ENCODE measurements at places on chromosomes 6 and 20.

- no peak for DNase-seq
These were observed 159.6 kb upstream of the FLRT3 start for GRCh38 chr20:14497004-14497403.

DNA sequence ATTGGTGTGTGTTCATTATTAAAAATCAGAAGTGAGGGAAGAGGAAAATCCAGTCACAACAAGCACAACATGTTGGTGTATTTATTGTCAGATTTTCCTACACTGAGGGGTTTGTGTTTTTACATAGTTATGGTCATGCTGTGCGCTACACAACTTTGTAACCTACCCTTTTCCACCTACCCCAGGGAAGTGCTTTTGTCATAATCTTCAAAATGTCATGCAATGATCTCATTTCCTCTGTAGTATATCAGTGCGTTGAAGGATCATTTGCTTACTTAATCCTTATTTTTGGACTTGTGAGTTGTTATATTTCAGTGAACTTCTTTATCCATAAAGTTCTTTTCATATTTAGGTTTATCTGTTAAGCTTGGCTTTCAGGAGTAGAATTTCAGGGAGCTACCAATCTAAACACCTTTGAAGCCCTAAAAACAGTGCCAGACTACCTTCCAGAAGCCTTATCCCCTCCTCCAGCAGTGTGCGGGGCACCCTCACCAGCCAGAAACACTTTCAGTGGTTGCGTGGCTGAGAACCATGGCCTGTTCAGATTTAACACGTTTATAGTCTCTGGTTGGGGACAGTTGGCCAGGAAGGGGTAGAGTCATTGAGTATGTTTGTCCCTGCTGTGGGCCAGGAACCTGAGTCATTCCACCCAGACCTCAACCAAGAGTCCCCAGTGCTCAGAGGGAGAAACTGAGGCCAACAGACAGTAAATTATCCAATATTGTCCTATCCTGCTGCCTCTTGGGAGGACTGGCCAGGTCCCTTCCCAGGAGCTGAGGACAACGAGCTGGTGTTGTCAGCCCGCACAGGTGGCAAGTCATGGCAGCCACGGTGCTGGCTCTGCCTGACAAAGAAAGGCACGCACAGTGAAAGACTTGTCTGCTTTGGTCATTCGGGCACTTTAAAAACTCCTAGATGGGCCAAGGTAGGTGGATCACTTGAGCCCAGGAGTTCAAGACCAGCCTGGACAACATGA, 40.3 kb downstream of the STK35 start:
- DNase-seq = no peak

DNA sequence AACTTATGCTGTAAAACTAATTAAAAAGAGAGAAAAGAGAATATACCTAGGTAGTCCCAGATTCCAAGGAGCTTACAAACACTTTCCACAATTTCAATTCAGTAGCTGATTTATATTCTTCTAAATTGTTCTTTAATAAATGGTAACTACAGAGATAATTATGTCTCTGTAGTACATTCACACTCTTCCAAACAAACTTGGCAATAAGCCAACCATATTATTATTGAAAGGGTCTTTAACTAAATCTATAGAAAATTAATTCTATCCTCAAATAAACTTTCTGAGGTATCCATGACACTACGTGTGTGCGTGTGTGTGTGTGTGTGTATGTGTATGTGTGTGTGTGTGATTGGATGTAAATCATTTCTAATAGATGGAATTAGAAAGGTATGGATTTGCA, 217.4 kb upstream of the EYS start:
- no peak for DNase-seq

GRCh38 chr6:82843291-82843885, 222.3 kb downstream of the UBE3D start:
- no peak for DNase-seq

DNA sequence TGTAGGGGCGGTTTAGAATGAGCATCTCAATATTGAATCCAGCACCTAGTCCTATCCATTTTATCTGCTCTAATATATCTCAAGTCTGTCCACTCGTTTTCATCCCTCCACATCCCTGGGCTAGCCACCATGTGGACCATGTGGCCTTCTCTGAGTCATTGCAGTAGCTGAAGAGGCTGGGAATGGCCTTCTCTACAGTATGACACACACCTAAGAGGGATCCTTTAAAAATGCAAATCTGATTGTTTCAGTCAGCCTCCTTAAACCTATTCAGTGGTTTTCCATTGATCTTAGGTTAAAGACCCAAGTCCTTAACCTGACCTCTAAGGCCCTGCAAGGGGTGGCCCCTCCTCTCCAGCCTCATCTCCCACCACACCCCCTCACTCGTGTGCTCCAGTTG, 9.4 kb downstream of the RING1 start:
- no peak for DNase-seq

DNA sequence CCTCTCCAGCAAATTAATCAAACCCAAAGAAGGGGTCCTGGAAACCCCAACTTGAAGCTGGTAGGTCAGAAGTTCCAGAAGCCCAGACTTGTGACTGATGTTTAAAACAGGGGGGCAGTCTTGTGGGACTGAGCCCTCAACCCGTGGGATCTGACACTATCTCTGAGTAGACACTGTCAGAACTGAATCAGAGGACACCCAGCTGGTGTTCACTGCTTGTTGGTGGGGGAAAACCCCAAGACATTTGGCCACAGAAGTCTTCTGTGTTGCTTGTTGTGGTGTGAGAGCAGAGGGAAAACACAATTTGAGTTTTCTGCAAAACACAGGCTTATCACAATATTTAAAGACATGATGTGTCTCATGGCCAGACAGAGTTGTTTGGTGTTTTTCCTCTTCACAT, 29.9 kb downstream of the KIF13A start:
- DNase-seq = no peak

DNA sequence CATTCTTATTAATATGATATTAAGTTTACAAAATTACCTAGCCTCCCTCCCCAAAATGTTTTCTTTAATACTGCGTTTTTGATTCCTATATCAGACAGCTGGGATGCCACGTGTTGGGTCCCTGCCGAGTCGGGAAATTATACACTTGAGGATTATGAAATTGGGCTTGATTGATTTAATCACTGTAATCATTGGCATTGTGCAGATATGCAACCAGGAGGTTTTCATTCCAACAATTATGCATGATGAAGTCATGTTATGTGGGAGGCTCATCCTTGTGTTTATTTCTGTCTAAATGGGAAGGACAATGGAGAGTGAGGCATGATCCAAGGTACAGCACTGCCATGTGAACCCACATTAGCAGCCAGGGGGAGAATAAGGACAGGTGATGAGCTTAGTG, 30.6 kb upstream of the RIPOR2 start:
- no peak for DNase-seq

DNA sequence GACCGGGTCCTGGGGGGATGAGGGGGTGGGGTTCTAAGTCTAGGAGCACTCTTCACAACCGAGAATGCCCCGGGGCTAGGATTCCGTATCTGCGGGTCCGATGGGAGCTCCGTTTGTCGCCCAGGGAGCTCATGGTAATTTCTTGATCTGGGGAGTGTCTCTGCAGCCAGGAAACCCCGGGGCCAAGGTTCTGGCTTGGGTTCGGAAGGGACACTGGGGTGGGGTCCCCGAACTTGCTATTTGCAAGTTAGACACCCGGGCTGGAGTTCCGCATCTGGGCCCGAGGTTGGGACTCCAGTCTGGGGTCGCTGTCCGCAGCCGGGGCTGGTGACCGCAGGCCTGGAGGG, 397 bp downstream of the PEDS1 start:
- no peak for DNase-seq

- DNase-seq = no peak
These were observed 1.3 kb upstream of the NDUFAF4 start for GRCh38 chr6:96899019-96899418.

GRCh38 chr6:22666021-22666420, 96.7 kb downstream of the HDGFL1 start:
- no peak for DNase-seq

GRCh38 chr6:14023855-14024254, 93.7 kb upstream of the CD83 start:
- DNase-seq = no peak

DNA sequence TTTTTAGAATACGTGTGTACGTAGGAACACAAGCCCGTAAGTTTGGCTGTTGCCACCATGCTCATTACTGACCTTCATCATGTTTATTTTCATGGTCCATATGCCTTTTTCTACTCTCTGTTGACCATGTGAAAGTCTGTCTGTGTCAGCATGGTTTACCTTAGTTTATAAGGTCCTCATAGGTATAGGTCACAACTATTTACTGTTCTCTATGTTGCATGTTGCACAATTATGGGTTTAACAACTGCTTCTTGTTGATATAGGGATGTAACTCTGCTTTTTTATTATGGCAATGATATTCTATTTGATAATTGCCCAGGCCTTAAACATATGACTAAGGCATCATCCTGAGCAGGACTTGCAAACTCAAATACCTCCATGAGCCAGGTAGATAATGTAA, 13.4 kb upstream of the RANBP9 start:
- DNase-seq = no peak

DNA sequence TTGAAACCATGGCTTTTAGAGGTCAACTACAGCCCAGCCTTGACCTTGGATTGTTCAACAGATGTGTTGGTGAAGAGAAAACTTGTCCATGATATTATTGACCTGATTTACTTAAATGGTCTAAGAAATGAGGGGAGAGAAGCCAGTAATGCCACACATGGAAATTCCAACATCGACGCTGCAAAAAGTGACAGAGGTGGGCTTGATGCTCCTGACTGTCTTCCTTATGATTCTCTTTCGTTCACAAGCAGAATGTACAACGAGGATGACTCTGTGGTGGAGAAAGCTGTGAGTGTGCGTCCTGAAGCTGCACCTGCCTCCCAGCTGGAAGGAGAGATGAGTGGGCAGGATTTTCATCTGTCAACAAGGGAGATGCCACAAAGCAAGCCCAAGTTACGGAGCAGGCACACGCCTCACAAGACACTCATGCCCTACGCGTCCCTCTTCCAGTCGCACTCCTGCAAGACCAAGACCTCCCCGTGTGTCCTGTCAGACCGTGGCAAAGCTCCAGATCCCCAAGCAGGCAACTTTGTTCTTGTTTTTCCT, 16.2 kb downstream of the TTLL2 start:
- DNase-seq = no peak

DNA sequence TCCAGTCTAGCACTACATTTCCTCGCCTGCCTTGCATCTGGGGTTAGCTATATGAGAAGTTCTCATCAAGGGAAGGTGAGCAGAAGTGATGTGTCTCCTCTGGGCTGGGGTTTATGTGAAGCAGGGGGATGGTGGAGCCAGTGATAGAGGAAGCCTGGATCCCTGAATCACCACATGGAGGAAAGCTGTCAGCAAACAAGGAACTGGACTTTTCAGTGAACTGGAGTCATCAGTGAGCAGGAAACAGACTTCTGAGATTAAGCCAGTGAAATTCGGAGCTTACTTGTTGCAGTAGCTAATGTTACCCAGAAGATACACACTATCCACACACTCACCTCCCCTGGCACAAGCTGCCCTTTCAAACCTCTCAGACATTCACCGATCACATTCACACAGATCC, 13.4 kb upstream of the TOX2 start:
- no peak for DNase-seq

DNA sequence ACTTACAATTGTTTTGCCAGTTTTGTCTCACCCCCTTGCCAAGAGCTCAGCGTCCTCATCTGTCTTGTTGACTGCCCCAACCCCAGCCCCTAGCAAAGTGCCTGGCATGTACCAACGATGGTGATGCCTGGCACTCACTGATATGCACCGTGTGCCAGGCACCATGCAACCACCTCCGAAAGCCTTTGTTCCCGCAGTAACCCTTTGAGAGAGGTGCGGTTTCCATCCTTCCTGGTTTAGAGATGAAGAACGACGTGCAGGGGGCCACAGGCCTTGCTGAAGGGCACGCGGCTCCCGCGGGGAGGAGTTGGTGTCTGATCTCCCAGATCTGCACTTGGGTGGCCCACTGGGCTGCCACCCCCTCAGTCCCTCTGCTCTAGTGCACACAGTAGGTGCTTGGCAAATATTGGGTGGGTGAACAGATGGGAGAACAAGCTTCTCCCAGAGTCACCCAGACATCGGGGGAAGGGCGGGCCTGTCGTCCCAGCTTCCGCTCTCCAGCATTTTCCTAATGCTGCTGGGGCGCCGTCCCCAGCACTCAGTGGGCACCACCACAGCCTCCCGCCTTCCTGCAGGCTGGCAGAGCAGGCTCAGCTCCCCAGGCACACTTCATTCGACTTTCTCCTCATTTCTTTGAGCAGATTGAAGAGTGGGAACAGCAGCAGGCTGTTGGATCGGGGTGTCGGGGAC, 35.3 kb downstream of the DLGAP4 start:
- DNase-seq = no peak

DNA sequence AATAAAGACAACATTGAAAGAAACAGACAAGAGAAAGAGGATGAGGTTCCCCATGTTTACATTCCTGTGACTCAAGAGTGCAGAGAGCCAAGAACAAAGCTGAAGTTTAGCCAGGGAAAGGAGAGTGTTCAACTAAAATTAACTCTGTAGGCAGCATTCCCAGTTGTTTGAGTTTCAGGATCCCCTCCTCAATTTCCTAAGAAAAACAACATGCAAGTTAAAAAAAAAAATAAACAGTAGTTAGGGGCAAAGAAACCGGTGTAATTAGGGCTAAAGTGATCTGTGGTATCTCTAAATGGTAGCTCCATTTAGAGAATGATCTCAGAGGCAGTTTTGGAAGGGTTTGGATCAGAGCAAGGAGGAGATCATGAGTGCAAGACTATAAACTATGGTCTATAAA, 30.9 kb upstream of the RAB23 start:
- DNase-seq = no peak

DNA sequence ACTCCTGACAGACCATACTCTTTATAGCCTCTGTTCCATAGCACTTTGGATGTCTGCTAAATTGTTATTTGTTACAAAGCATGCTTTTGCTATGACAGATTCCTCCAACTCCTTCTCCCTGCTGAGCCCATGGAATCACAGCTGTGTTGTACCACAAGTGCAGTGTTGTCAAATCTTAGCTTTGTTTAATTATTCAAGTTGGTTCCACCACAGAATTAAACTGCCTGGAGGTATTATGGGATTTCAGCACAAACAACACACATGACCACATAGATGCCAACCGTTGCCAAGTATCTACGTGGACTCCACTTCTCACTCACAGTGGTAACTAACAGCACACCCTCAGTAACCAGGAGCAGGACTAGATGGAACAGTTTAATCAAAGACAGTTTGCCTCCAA, 32.7 kb upstream of the MARCKS start:
- DNase-seq = no peak

DNA sequence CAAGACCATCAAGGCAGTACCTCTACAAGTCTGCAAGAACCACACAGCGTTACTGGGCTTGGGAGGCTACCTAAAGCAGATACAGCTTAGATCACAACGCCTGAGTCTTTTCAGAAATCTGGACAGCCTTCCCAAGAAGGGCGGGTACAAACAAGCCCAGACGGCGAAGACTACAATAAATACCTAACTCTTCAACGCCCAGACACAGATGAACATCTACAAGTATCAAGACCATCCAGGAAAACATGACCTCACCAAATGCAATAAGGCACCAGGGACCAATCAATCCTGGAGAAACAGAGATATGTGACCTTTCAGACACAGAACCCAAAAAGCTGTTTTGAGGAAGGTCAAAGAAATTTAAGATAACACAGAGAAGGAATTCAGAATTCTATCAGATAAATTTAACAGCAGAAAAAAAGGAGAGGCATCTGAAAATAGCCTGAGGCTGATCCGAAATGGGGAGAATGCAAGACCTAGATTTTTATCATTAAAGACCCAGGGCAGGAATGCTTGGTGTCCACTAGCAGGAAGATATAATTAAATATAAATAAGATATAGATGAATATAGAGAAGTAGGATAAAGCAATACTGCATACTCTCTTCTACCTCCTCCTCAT, 131.7 kb upstream of the COL21A1 start:
- DNase-seq = no peak

- DNase-seq = no peak
These were observed 141.1 kb downstream of the CEP57L1 start for GRCh38 chr6:109236115-109237076.

GRCh38 chr6:81589465-81590313, 162.8 kb downstream of the TENT5A start:
- DNase-seq = no peak
